ENCODE measurements at places on chromosomes 11 and 22.

GRCh38 chr22:41825376-41825775, 7.5 kb upstream of the SREBF2 start:
- no peak for DNase-seq

DNA sequence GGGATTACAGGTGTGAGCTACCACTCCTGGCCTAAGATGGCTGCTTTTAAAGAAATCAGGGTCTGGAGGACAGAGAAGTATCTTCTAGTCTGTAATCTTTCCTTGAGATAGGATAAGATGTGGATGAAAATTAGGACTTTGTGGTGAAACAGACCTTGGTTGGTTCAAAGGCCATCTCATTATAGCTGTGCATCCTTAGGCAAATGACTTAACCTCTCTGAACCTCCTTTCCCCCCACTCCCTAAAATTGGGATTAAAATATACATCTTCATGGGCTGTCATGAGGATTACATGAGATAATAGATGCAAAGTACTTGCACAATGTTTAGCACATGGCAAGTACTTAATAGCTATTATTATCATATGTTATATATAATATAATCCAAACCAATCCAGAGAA, 10.8 kb upstream of the E2F8 start:
- DNase-seq: no peak

DNA sequence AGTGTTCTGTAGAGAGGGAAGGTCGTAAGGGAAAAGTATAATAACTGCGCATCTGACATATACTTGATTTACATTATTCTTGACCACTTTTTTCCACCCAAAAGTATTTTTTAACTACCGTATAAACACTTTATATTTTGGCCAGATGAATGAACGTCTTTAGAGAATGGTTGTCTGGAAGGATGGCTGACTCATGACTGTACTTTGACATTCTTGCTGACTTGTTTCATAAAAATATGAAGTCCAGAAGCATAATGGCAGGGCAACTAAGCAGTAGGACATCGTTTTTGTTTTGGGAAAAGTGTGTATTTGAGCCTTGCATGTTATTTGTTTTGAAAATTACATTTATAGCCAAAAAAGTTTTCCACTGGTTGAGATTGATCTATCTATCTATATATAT, 110.0 kb downstream of the OSBP2 start:
- no peak for DNase-seq

DNA sequence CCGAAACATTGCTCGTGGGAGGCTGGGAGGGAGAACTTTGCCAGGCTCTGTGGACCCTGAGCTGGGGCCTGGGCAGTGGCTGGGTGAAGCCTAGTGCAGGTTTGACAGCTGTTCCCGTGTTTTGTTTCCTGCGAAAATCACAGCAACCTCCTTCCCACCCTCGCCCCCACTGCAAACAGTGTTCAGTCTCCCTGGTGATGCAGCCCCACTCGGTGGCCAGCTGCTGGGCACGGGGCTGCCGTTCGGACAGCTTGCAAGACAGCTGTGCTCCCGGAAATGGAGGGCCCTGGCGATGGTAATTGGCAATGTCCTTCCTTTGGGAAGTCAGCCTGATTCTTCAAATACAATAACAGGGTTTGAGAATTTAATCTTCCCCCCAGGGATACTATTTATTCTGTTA, 10.4 kb upstream of the GAL start:
- no peak for DNase-seq

DNA sequence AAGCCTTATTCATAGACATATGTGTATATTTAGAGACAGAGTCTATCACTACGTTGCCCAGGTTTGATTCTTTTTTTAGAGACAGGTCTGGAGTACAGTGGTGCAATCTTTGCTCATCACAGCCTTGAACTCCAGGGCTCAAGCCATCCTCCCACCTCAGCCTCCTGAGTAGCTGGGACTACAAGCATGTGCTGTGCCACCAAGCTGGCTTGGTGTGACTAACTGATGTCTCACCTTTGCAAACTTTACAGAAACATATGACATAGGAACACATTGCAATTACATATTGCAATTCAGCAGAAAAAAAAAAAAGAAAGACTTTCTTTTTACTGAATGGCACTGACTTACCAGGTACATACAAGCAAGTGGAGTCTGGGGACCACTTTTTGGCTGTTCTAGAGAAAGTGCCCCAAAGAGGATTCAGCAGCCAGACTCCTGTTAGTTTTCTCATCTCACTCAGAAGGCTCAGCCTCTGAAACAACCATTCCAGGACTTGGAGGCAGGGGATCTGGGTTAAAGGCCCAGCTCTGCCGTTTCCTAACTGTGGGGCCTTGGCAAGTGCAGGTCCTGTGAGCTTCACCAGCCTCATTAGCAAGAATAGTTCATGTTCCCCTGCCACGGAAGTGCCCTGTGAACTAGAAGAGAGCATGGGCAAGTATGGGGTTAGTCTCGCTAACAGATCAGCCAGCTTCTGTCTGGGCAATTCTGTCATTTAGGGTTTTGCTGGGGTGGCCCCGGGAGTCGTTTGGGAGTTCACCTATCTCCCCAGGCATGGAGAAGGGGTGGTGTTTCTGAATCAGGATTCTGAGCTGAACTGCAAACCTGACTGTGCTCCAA, 11.3 kb upstream of the NFAM1 start:
- no peak for DNase-seq

DNA sequence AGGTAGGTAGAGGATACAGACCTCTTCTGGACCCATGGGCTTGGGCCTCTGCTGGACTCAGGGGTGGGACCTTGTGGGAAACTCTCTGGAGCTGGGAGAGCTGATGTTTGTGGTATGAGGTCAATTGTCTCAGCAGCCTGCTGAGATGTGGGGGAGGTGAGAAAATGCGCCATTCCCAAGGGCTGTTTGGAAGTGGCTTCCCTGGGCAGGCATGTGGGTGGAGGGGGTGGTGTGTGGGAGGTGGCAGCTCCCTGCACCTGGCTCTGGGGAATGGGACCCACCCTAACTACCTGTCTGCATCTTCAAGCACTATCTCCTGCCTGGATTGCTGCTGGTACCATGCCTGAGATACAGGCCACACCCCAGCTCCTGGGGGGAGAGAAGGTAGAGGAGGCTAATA, 97.4 kb upstream of the THY1 start:
- no peak for DNase-seq

- DNase-seq: no peak
Observed at GRCh38 chr11:86800076-86800959, at the start of gene PRSS23. TSS of gene PRSS23 (plus strand) at chr11:86800542. CDS start at chr11:86807644, 7,102 bp downstream.

DNA sequence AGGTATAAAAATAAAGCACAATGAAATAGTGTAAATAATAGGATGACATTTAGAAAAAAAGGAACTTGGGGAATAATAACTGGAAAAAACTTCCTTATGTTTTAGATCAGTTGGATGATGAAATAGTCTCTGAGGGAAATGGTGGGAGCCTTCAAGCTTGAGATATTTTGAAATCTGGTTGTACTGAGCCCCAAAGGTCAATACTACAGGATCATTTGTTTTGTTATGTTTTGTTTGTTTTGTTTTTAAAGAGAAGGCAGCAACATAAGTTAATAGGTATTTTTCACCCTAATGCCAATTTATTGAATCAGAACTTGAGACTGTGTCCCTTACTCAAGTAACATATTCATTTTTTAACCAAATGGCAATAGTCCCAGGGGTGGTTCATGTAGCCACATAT, 393.1 kb downstream of the ETS1 start:
- no peak for DNase-seq

DNA sequence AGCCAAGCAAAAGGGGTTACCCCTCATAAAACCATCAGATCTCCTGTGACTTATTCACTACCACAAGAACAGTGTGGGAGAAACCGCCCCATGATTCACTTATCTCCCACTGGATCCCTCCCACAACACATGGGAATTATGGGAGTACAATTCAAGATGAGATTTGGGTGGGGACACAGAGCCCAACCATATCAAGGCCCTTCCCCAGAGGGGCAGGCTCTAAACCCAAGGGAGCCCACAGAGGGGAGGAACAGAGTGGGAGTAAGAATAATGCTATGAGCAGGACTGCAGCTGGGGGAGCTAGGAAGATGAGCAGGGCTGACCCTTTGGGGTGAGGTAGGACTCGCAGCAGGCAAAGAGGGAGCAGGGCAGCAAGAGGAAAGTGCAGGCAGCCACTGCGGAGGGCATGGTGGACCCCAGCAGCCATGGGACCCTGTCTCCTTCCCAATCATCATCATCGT, 59.3 kb downstream of the CD82 start:
- DNase-seq: no peak

GRCh38 chr22:29385748-29386147, 2.6 kb downstream of the AP1B1 start:
- no peak for DNase-seq

DNA sequence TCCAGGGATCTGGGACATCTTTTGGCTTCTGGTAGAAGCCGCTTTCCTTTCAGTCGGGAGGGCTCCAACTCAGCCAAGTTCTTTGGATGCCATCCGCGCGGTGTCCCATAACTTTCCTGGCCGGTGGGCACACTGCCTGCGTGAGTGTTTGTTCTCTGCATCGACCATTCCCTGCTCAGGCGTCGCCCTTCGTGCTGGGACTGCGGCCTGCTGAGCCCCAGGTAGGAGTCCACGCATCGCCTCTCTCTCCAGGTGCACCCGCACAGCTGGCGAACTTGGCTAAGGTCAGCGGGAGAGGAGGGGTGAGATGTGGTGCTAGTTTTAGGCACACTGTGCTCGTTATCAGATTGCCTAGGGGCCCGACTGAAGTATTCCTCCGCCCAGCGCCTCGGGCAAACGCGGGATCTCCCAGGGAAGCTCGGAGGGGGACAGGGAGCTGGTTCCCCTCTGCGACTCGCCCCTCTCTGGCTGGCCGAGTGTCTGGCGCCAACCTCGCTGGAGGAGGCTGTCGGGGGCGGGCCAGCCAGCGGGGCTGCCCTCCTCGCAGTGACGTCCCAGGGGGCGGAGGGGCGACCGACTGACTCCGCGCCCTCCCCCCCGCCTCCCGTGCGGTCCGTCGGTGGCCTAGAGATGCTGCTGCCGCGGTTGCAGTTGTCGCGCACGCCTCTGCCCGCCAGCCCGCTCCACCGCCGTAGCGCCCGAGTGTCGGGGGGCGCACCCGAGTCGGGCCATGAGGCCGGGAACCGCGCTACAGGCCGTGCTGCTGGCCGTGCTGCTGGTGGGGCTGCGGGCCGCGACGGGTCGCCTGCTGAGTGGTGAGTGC, at the start of gene LAYN:
Gene LAYN (plus strand): TSS at position 607 of the 823 bp plus-strand sequence. CDS start 124 bp downstream, at position 731.
- DNase-seq: peak; percentile 2

GRCh38 chr22:27709919-27710675, 91.5 kb downstream of the MN1 start:
- no peak for DNase-seq

DNA sequence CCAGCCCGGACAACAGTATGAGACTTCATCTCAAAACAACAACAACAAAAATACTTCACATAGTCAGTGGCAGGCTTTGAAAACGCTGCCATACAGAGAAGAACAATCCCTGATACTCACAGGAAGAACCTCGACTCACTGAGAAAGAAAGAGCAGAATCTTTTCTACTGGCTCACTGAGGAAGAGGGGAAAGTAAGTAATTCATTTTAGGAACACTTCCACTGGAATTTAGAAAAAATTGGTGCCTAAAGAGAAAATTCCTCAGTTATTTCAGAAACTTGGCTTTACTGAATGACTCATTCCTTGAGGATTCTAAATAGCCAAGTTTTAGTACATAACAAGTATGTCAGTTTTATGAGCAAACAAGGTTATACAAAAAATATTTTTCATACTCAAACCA, 12.3 kb downstream of the NARS2 start:
- DNase-seq: no peak

DNA sequence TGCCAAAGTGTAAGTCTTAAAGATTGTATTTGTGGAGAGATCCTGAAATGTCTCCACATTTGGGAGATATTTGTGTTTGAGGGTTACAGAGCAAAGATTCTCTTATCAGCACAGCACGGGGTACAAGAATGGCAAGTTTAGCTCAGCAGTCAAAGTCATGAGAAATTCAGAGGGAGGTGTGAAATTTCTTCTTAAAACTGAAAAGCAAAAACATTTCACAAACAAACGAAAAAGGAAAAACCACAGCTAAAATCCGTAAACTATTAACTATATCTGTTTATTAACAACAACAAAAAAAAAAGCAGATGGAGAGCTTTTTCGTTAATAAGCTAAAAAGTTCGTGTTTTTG, 40.9 kb upstream of the ETS1 start:
- no peak for DNase-seq

- no peak for DNase-seq
Observed at GRCh38 chr11:89021339-89021738, 44.4 kb downstream of the GRM5 start.

DNA sequence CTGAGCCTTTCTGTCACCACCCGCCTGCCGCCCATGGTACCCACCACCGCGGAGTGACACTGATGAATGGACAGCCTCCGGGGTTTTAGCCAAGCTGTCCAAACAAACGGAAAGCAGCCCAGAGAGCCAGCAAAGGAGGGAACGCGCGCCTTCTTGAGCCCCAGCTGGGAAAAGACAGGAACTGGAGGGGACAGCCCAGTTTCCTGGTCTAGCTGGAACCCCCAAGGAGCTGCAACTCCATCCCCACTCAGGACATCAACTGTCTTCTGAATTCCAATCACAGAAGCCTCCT, 33.7 kb downstream of the SHISAL1 start:
- no peak for DNase-seq

DNA sequence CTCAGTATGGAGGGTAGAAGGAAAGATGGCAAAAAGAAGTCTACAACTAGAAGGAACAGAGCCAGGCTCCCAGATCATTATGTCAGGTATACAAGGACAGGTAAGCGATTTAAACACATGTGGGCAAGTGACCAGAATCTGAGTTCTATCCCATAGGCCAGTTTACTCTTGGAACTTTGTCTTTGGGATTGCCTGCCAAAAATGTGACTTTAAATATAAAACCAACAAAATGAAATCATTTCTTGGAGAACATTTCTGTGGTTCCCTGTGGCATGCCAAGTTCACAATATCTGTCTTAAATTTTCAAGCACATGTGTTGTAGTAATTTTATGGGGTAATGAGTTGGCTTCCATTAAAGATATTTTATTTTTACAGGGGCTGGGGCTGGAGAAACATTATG, 141.0 kb downstream of the SLC17A6 start:
- no peak for DNase-seq

DNA sequence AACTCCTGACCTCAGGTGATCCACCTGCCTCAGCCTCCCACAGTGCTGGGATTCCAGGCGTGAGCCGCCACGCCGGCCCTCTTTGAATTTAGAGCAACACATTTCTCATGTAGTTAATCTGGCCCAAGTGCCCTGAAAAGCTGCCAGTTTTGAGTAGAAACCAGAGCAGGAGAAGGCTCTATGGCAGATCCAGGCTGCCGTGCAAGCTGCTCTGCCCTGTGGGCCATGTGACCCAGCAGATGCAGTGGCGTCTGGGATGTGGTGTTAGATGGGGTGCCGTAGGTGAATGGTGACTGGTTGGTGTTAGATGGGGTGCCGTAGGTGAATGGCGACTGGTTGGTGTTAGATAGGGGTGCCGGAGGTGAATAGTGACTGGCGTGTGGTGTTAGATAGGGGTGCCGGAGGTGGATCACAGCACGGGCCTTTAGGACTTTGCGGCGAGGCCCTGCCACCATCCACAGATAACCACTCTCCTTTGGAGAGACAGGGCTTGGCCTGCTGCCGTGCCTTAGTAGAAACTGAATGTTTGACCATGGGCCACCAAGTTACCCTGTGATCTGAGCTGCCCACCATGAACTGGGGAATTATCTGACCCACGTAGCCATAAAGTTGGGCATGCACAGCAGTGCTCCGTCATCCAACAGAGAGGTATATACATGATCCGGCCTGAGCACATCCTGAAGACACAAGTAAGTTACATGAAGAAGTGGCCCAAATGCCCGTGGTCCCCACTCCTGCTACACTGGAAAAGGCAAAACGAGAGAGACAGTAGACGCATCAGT, 32.7 kb downstream of the ASCL2 start:
- no peak for DNase-seq

GRCh38 chr11:75495749-75496304, 29.9 kb downstream of the GDPD5 start:
- DNase-seq: no peak

Data from activated CD4-positive, alpha-beta T cell treated with anti-CD3 and anti-CD28 coated beads, Interleukin-2, amount 50 U/mL, for 4 hours (primary cell).